Stomach (tissue), 19 donors: ENCODE measurements at places on chromosomes 12 and 14. TPM values are rescaled to one million over a fixed set of nuclear protein-coding genes. Genes with fewer than 3 reads are reported as not detected.

The ABHD4 gene
- 62.5 TPM for total RNA-seq

The TTC9 gene
- not detected for total RNA-seq

The TC2N gene
- total RNA-seq, result 66.6 TPM

The KLHDC1 gene
- 1.2 TPM for total RNA-seq

The GPR162 gene
- total RNA-seq, result 5.3 TPM

The KCNC2 gene
- not detected for total RNA-seq

The C3AR1 gene
- total RNA-seq, result 8.8 TPM

The KRT73 gene
- total RNA-seq, result not detected

The RAD9B gene
- 0.73 TPM for total RNA-seq

The DNAJC22 gene
- total RNA-seq, result 18.3 TPM

The CYP46A1 gene
- 2.9 TPM for total RNA-seq

The NGB gene
- 9.4 TPM for total RNA-seq

The GRIP1 gene
- 8.8 TPM for total RNA-seq

The BAZ1A gene
- total RNA-seq, result 49.4 TPM

The TAC3 gene
- not detected for total RNA-seq

The PXN gene
- total RNA-seq, result 58.9 TPM

The AKAP3 gene
- total RNA-seq, result 0.58 TPM

The SRRM4 gene
- 0.45 TPM for total RNA-seq

The CHFR gene
- 69.8 TPM for total RNA-seq

The PLA2G1B gene
- not detected for total RNA-seq

The NRXN3 gene
- total RNA-seq, result 23.3 TPM

The SERPINA6 gene
- not detected for total RNA-seq

The MAPKAPK5 gene
- 53.0 TPM for total RNA-seq

The MYO1A gene
- total RNA-seq, result 18.7 TPM

The NRL gene
- 69.2 TPM for total RNA-seq

The EVL gene
- 32.6 TPM for total RNA-seq

The ADIPOR2 gene
- 185 TPM for total RNA-seq

The TRIM9 gene
- 15.1 TPM for total RNA-seq

The LRP1-AS gene
- total RNA-seq, result not detected

The RPGRIP1 gene
- not detected for total RNA-seq

The LGALS3 gene
- 222 TPM for total RNA-seq

The NTS gene
- total RNA-seq, result not detected

The CLSTN3 gene
- 26.4 TPM for total RNA-seq

The KRT75 gene
- not detected for total RNA-seq

The CLEC4D gene
- not detected for total RNA-seq

The BHLHE41 gene
- not detected for total RNA-seq

The TMEM229B gene
- not detected for total RNA-seq

The DDIT3 gene
- total RNA-seq, result 46.4 TPM

The REM2 gene
- 1.1 TPM for total RNA-seq

The EPYC gene
- not detected for total RNA-seq

The AICDA gene
- total RNA-seq, result not detected
